Kasumi-1 (cell line): ENCODE measurements at places on chromosomes 4 and X.

DNA sequence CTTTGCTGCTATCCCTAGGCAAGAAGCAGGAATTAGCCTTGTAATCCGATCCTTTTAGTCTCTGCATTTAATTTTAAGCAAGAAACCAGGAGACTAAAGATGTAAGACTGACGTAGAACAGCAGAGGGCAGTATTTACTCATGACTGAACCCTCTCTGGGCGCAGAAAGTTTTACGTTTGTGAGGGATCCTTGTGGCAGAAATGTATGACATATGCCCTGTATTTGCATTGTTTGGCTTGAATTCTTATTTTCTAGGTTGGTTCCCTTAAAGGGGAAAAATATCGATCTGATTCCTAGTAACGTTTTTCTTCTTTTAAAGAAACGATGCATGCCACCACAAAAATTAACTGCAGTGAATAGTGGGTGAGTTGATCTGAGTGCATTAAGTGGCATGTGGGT, 1.3 kb upstream of the FAT4 start:
- peak; percentile 94 for DNase-seq

- DNase-seq: no peak
Observed at GRCh38 chrX:41289095-41289494, 44.9 kb upstream of the DDX3X start.

DNA sequence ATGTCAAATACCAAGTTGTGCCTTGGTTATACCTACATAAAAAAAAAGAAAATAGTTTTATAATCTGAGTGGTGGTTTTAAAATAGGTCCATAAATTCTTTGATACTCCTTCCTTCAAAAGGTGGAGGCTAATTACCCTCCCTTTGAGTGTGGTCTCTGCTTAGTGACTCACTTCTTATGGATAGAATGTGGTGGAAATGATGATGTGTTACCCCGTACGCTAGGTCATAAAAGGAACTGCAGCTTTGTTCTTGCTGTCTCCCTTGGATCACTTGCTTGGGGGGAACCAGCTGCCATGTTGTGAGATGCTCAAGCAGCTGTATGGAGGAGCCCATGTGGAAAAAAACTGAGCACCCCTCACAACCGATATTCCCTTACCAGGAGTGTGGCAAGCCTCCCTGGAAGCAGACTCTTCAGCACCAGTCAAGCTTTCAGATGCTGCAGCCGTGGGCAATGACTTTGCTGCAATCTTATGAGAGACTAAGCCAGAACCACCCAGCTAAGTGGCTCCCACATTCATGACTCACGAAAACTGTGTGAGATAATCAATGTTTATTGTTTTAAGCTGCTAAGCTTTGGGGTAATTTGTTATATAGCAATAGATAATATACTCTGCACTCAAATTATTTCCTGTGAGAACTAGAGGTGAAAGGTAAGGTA, 195.0 kb upstream of the GATB start:
- DNase-seq: no peak

- no peak for DNase-seq
Observed at GRCh38 chr4:106541253-106541652, 172.7 kb upstream of the GIMD1 start.

- DNase-seq: no peak
Observed at GRCh38 chr4:106105697-106106096, 210.3 kb downstream of the TBCK start.

DNA sequence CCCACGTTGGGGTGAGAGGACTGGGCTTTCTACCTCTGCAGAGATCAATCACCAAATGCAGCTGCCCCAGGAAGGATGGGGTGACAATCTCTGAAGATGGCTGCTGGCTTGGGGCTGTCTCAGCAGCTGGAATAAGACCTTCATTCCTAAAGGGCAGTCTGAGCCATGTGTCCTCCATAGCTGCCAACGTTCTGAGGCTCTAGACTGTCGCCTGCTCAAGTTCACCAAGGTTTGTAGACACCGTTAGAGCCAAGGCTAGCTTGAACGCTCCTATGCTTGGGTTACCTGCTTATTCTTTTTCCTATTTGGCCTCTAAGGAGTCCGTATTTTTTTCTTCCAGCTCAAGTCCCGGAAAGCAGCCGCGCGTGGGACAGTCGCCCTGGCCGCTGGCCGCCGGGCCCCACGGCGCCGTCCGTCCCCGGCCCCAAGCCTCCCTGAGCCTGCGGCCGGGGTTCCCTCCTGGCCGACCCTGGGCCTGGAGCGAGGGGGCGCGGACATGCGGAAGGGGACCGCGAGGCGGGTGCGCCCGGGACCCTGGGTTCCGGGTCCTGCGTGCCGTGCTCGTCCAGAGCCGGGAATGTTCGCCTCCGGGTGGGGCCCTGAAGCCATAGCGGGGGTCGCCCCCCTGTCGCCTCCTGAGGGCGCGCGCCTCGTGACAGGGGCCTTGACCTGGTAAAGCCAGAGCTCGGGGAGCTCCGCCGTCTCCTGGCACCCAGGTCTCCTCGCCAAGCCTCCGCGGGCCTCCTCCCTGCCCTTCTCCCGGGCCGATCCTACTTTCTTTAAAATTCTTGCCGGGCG, 23.3 kb downstream of the MRFAP1 start:
- DNase-seq: no peak

DNA sequence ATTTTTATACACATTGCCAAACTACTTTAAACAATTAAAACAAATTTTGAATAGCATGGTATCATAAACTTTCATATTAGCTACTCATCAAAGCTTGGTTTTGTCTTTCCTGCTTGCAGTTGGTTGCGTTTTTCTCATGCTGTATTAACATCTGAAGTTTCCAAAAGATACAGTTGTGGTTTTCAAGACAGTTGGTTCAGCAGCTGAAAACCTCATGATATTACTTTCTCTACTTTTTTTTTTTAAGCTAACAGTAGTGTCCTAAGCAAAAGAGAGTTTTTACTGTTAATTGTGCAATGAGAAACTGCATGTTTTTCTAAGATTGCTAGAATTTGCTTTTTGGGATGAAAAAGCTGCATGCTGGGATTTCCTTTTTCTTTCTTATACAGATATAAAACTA, 15.2 kb downstream of the RUFY3 start:
- DNase-seq: peak; percentile 58

DNA sequence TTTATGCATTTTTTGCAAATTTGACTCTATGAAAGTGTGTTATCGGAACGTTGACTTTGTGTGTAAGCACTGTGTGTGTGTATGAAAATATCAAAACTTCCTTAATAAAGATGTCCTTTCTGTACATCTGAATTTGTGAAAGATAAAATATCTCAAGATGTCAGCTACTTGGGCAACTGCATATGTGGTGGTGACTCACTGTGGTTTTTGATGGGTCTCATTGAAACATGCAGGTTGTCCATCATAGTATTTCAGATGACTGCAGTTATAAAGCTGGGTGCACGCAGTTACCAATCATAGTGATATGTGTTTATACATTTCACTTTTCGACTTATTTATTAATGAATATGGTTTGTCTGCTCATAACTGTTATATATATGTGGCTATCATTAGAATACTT, 19.7 kb upstream of the BBS12 start:
- DNase-seq: no peak

DNA sequence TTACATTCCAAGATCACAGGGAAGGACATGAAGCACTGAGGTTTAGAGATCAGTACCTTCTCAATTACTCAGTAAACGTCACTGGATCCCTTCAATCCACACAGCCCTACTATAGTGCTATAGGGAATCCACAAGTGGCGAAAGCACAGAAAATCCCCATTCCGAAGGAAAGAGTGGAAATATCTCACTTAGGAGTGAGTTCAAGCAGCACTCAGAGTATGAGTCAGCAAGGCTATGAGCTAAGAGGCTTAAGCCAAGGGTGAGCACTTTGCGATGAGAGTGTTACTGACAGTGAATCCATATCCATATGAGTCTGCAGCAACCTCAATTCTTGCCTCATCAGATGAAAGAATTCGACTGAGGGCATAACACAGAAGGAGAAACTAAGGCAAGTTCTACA, 165.1 kb downstream of the VSIG4 start:
- DNase-seq: no peak

- DNase-seq: peak; percentile 44
Observed at GRCh38 chrX:111881715-111882114, 5.7 kb downstream of the TRPC5OS start.

DNA sequence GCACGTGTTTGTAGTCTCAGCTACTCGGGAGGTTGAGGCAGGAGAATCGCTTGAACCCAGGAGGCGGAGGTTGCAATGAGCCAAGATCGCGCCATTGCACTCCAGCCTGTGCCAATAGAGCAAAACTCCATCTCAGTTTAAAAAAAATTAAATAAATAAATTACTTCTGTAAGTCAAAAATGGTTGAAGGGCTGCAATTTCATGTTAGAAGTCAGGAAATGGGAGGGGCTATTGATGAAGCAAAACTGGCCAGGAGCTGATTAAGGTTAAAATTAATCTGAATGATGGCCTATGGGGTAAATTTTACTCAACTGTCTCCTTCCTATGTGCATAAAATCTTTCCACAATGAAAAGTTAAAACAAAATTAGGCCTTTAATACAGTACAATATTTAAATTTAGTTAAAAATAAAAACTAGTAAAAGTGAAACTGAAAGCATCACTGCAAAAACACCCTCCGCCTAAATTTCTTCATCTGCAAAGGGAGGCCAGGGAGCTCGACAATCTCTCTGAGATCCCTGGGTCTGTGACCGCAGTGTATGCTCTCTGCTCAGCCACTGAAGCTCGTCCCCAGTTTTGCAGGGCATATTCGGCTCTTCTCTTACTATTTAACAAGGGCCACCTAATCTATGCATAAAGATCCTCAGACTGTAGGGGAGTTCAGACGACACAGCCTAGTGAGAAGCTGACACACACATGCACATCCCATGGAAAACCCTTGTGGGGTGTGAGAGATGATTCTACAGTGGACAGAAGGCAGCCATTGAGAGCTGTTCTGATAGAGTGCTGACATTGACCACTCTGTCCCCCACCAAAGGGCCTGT, 57.2 kb downstream of the IRF2 start:
- peak; percentile 48 for DNase-seq

DNA sequence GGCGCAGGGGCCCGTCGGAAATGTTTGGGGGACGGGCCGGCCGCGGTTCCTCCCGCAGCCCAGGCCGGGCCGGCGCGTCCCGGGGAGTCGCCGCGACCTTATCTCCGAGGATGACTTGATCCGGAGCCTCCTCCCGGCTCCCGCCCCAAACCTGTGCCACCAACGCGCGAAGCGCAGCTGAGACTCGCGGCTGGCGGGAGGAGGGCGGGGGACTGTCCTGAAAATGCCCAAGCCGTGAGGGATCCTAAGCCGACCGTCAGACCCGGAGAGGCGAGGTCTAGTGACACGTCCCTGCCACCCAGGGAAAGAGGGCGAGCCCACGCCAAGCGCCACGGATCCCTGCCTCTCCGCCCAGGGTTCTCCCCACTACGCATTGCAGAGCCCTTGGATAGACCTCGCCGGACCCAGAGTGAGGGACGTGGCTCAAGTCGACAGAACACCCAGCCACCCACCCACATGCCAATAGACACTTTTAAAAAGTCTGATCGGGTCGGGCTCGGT, 26.9 kb downstream of the UTP14A start:
- DNase-seq: no peak

GRCh38 chr4:47641755-47642154, 156.7 kb downstream of the ATP10D start:
- DNase-seq: no peak

GRCh38 chr4:63430105-63430504, 979.1 kb downstream of the TECRL start:
- DNase-seq: no peak

DNA sequence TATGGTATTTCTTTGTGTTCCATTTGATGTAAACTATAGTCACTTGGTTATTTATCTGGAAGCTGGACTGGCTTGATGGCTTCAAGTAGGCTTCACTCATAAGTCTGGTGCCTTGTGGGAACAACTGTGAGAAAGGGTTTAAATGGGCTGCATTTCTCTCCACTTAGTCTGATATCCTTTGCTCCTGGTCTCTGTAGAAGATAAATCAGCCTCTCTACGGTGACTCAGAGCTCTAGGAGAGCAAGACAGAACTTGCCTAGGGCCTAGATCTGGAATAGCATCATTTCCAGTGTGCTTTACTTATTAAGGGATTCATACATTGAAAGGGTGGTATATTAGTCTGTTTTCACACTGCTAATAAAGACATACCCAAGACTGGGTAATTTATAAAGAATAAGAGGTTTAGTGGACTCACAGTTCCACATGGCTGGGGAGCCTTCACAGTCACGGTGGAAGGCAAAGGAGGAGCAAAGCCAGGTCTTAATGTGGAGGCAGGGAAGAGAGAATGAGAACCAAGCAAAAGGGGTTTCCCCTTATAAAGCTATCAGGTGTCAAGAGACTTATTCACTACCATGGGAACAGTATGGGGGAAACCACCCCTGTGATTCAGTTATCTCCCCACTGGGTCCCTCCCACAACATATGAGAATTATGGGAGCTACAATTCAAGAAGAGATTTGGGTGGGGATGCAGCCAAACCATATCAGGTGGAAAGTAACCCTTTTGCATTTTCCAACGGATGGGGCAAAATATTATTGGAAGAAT, 1746.4 kb upstream of the PCDH7 start:
- DNase-seq: no peak

DNA sequence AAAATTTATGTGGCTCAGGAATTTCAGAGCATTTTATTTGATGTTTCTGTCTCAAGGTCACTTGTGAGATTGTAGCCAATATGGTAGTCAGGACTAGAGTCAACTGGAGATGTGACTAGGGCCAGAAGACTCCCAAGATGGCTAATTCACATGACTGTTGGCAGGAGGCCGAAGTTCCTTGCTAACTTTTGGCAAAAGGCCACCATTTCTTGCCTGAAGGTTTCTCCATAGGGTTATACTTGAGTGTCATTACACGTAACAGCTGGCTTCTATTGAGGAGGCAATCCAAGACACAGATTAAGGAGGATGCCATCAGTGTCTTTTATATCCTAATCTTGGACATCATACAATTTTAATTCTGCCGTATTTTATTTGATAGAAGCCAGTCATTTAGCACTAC, 162.3 kb upstream of the MAOA start:
- no peak for DNase-seq

DNA sequence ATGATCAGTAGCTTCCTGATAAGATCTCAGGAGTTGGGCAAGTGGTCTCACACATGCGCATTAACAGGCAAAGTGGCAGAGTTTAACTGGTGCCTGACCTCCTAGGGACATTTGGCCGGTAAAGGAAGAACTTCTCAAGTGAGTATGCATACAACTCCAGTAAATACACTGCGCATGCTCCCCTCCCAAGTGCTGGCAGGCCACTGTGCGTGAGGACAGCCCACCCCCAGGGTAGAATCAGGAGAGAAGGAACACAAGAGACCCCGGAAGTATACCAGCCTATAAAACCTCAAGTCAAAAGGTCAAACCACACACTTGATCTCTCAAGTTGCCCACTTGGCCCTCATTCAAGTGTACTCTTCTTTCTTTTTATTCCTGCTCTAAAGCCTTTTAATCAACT, 225.5 kb upstream of the ANKRD50 start:
- DNase-seq: no peak

GRCh38 chr4:1009542-1010394, 1.7 kb upstream of the FGFRL1 start:
- DNase-seq: peak; percentile 25

DNA sequence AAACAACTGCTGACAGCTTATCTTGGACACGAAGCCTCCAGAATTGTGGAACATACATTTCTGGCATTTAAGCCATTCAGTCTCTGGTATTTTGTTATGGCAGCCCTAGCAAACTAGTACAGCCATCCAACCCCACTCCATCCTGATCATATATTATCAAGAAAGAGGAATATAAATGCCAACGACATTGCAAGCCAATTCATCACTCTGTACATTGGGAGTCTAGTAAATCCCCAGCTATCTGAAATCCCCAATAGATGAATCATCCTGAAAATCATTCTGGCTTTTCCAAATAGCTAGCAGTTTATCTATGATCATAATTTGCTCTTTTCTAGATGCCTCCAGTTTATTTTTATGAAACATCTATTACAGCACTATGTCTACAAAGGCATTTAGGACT, 41.1 kb downstream of the FRMD7 start:
- DNase-seq: no peak

GRCh38 chr4:102781570-102781969, 20.8 kb upstream of the MANBA start:
- DNase-seq: no peak
